Stimulated activated CD8-positive, alpha-beta memory T cell treated with anti-CD3 and anti-CD28 coated beads, Interleukin-15, amount 100 ng/mL, for 4 hours (primary cell): ENCODE measurements at places on chromosomes 5 and 9.

- no peak for DNase-seq
Observed at GRCh38 chr5:3121813-3122212, 370.3 kb upstream of the IRX2 start.

- DNase-seq, result no peak
Observed at GRCh38 chr5:95384485-95385213, 6.5 kb upstream of the FAM81B start.

- no peak for DNase-seq
Observed at GRCh38 chr9:98234245-98234825, 21.1 kb downstream of the TBC1D2 start.

DNA sequence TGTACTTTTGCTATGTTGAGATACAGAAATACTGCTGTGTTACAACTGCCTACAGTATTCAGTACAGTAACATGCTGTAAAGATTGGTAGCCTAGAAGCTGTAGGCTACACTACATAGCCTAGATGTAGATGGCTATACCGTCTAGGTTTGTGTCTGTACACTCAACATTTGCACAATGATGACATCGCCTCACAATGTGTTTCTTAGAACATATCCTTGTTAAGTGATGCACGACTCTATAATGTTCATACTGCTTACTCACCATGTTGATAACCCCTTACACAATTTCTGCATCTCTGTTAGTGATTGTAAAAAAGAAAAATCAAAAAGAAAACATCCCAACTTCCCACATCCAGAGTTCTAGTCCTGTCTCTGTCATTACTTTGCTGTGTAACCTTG lies 450.0 kb downstream of the CCDC171 start:
- no peak for DNase-seq

GRCh38 chr9:127837346-127837745 lies 17.1 kb downstream of the ENG start:
- DNase-seq, result no peak

DNA sequence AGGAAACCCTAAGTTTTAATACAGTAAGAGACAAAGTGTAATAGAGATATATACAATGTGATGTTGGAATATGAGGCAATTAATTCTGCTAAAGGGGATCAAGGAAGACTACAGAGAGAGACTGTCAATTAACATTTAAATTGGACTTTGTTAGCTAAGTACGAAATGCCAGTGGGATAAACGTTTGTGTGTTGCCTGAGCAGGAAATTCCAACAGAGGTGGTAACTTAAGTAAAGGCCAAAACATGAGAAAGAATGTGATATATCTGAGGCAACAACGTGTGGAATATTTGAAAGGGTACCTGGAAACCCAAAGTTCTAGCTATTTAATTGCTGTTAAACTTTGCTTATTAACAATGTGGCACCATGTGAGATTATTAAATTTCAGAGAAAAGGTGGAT lies 1666.9 kb upstream of the WWC1 start:
- DNase-seq, result no peak

GRCh38 chr5:142375944-142376411 lies 51.2 kb upstream of the SPRY4 start:
- DNase-seq, result no peak

DNA sequence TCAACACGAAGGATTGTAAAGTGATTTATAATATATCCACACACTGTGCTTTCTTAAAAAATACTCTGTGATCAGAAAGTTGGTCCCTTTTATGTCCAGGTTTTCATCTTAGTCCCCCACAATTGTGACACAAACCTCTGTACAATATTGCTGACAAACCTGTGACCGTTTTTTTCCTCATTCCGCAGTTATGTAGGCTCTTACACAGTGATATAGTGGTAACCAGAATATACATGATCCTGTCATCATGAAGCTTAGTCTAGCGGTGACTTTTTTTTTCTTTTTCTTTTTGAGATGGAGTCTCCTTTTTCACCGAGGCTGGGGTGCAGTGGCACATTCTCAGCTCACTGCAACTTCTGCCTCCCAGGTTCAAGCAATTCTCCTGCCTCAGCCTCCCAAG lies 8.7 kb downstream of the ANP32B start:
- DNase-seq, result no peak

GRCh38 chr9:127717766-127718165 lies 1.9 kb downstream of the TTC16 start:
- DNase-seq, result no peak

- no peak for DNase-seq
Observed at GRCh38 chr5:53381-54174, 38.4 kb upstream of the PLEKHG4B start.

- DNase-seq, result no peak
Observed at GRCh38 chr5:127757576-127757975, 54.4 kb downstream of the CCDC192 start.

GRCh38 chr9:100058699-100059579 lies 39.9 kb downstream of the ERP44 start:
- no peak for DNase-seq

- DNase-seq, result no peak
Observed at GRCh38 chr9:131253891-131254491, 22.3 kb downstream of the FAM78A start.

GRCh38 chr9:88738709-88739108 lies 203.7 kb downstream of the NXNL2 start:
- DNase-seq, result no peak

DNA sequence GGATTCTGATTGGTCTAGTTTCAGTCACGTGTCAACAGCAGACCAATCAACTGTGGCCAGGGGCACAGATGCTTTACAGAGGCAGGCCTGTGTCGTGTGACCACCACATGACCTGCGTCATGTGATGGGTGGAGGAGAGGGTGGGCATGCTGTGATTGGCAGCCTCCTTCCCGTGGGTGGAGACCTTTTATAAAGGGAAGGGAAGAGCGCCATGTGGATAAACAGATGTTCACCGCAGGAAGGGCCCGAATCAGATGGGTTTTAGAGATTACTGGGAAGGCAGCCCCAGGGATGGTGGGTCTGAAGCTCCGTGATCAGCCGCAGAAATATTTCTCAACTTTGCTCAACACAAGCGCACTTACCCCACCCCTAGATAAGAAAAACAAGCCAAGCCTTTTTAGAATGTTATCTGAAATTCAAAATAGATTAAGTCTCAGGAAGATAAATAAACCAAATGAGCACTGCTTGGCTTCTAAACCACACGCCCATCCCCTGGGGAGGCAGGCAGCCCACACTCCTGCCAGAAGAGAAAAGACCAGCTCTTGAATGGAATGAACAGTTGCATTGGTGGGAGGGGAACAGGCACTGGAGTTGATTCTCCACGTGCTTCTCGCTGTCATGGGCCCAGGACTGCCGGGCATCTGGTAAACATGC lies 43.6 kb downstream of the ROPN1L start:
- no peak for DNase-seq

DNA sequence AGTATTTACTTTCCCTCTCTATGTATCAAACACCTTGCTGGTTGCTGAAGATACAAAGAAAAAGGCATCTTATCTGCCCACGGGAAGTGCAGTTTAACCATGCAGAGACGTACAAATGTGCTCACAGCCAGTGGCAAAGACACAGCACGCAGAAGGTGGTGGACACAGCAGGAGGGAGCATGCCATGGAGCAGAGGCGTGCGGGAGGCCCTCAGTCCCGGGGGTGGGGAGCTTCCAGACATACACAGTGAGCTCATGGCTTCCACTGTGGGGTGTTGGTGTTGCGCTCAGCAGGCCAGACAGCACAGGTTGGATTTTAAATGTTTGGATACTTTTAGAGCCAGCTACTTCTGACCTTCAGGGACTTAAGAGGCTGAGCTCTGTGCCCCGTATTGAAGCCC lies 8.8 kb upstream of the BARX1 start:
- no peak for DNase-seq

DNA sequence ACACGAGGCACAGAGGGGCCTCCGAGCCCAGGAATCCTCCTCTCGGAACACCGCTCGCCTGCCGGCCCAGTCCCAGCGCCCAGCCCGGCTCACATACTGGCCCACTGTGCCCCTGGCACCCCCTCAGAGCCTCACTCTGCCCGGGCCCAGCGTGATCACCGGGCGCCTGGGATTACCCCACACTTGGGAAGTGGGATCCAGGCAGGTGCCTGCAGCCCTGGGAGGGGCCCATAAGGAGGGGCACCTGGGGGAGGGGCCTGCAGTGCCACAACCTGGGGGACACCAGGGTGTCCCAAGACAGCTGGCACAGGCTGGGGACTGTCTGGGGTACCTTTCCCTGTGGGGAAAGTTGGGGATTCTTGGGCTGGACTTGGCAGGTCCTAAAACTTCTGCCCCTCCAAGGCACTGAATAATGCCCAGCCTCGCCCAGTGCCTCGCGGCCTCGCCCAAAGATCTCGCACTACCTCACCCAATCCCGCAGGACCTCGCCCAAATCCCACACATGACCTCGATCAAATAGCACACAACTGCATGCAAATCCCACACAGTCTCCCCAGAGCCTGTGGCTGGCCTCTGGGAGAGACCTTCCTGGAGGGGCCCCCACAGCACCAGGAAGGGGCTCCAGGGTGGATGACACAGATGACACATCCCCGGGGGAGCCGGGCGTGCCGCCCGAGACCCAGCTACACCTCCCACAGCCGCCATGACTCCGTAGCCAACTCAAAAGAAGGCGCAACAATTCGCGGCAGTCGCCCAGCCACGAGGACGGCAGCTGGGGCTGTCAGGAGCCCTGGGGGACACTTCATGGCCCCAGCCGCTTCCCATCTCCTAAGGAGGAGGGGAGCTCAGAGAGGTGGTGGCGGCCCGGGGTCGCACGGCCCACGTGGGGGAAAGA lies 13.7 kb downstream of the NOTCH1 start:
- DNase-seq, result no peak

GRCh38 chr5:57681942-57682341 lies 199.3 kb upstream of the ACTBL2 start:
- no peak for DNase-seq

DNA sequence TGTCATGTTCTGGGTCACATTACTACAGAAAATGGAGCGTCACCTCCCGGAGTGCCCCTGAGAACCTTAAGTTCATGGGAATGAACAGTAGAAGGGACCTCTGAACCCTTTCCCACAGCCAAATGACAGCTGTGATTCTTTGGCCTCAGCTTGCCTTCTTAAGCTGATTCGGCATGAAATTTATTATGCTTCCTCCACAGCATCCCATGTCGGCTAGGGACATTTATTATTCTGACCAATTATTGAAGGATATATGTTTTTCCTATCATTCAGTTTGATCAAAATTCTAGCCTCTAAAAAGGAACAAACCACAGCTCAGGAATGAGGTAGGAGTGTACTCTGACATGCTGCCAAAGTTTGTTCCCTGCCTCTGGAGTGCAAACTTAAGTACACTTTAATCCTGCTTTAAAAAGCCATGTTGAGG lies 440.6 kb downstream of the CETN3 start:
- DNase-seq, result no peak

DNA sequence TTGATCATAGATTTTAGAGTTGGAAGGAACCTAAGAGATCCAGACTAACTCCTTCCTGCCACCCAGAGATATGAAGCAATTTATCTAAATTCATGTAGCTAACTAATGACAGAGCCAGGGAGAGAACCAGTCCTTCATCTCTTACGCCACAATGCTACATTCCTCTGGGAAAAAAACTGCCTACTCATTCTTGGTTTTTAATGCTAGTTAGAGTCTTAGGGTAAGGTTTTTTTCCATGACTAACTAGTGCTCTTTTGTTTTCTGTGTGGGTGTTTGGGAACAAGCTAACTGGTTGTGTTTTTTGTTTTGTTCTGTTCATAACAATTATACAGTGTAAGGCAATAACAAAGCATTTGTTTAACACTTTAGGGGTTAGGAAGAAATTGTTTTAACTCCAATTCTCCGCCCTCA lies 52.4 kb downstream of the SLC44A1 start:
- DNase-seq, result no peak

DNA sequence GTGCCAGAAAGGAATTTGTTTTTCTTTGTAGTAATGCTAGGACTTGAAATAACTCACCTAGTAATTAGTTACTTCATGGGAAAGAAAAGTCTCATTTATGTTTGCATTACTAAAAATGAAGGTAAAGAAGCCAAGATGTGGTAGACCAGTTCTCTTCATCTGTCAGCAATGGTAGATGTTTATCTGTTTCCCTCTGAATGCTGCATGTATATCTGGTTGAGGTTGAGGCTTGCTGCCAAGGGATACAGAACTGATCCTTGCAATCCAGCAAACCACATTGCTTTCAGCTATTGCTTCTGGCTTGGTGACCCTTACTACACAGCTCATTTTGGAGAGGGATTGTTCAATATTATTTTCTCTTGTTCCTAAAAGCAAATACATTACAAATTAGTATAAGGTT lies 73.6 kb downstream of the ZNF474 start:
- DNase-seq, result no peak

DNA sequence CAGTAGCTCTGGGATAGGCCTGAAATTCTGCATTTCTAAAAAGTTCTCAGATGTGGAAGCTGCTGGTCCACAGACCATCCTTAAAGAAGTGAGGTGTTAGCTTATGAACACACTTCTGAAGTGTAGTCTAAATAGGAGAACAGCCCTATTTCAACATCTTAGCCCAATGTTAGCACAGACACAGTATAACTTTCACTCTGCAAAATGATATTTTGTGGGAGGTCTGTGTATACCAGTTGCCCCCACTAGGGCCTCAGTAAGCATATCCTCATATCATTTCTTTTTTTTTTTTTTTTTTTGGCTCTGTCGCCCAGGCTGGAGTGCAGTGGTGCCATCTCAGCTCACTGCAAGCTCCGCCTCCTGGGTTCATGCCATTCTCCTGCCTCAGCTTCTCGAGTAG lies 7.5 kb upstream of the HABP4 start:
- no peak for DNase-seq

GRCh38 chr5:74182603-74183002 lies 457.9 kb downstream of the ENC1 start:
- DNase-seq, result no peak

DNA sequence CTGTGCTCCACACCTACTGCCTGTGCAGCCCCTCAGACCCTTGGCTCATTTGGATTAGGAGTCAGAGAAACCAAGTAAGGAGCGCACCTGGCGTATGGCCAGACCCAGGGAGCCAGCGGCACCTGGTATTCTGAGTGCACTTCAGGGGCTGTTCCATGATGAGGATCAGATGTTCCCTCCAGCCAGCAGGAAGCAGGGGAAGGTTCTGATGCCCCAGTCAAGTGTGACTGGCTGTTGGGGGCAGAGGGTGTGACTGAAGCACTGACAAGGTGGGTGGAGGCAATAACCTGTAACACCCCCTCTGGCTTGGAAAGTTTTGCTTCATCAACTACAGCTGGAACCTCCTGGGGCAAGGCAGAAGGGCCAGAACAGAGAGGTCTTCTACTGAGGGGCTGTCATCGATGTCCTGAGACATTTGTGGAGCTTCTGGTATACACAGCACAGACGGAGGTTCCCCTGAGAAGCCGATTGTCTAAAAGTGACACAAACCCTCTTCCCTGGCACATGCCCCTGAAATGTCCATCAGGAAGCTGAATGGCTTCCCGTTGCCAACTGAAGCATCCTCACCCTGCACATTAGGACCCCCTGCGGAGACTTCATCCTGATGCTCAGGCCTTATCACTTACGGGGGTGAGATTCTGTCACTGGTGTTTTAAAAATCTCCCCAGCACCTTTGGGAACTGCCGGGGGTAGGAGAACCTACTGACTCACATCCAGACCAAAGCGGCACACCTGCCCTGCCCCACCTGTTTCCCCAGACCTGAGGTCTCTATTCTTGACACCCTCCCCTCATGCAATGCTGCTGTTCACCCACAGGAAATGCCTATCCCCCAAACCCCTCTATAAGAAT lies 21.1 kb downstream of the TRAF1 start:
- DNase-seq, result no peak

- no peak for DNase-seq
Observed at GRCh38 chr5:89213573-89213972, 330.6 kb upstream of the MEF2C start.
